ENCODE measurements at places on chromosomes 11 and 22. TPM values are rescaled to one million over a fixed set of nuclear protein-coding genes. Genes with fewer than 3 reads are reported as not detected.

FOLH1 gene
- not detected for total RNA-seq

GRAP2 gene
- total RNA-seq = not detected

ROBO4 gene
- 13.4 TPM for total RNA-seq

GSTT2B gene
- total RNA-seq = 16.9 TPM

APOBEC3F gene
- total RNA-seq = 1.5 TPM

SHANK3 gene
- total RNA-seq = 3.8 TPM

ZC3H12C gene
- 4.7 TPM for total RNA-seq

CCDC73 gene
- total RNA-seq = not detected

APOBEC3G gene
- total RNA-seq = 9.2 TPM

CENPM gene
- total RNA-seq = 2.6 TPM

AMPD3 gene
- 2.9 TPM for total RNA-seq

HORMAD2 gene
- total RNA-seq = not detected

PANX3 gene
- total RNA-seq = not detected

SMC1B gene
- not detected for total RNA-seq

CBLIF gene
- total RNA-seq = not detected

YIF1A gene
- 149 TPM for total RNA-seq

OR52D1 gene
- not detected for total RNA-seq

NAV2 gene
- total RNA-seq = 10.7 TPM

SLC1A2 gene
- 2.0 TPM for total RNA-seq

ME3 gene
- total RNA-seq = 18.8 TPM

SOX6 gene
- total RNA-seq = 0.47 TPM

All from pericardium fibroblast (primary cell).